Left ventricle myocardium inferior (tissue), 1 donor: ENCODE measurements at places on chromosomes 13 and 19. TPM values are rescaled to one million over a fixed set of nuclear protein-coding genes. Genes with fewer than 3 reads are reported as not detected.

NECTIN2 gene
- total RNA-seq, result 40.7 TPM

IGSF23 gene
- not detected for total RNA-seq

CEACAM19 gene
- total RNA-seq, result 2.2 TPM

TINCR gene
- total RNA-seq, result not detected

FGF9 gene
- 12.3 TPM for total RNA-seq

LGI4 gene
- 8.4 TPM for total RNA-seq

TPTE2 gene
- total RNA-seq, result not detected

C19orf44 gene
- total RNA-seq, result 2.9 TPM

ZNF221 gene
- 3.7 TPM for total RNA-seq

NLRP4 gene
- not detected for total RNA-seq

CBARP gene
- total RNA-seq, result 0.96 TPM

CAPN12 gene
- 0.22 TPM for total RNA-seq

DIRAS1 gene
- 195 TPM for total RNA-seq

OR4F17 gene
- not detected for total RNA-seq

LSR gene
- total RNA-seq, result 4.5 TPM

B3GNT3 gene
- not detected for total RNA-seq

ZSWIM9 gene
- 7.6 TPM for total RNA-seq
